Activated T-cell treated with anti-CD3 and anti-CD28 coated beads, Interleukin-2, amount 50 U/mL, for 72 hours (primary cell): ENCODE measurements at places on chromosomes 6 and 20. TPM values are rescaled to one million over a fixed set of nuclear protein-coding genes. Genes with fewer than 3 reads are reported as not detected.

The MUC22 gene
- not detected for total RNA-seq

The BPIFB2 gene
- not detected for total RNA-seq

The ESF1 gene
- total RNA-seq: 13.2 TPM

The CLPSL2 gene
- total RNA-seq: not detected

The TUBB2B gene
- total RNA-seq: 0.35 TPM

The SIRPA gene
- 0.22 TPM for total RNA-seq
